Common myeloid progenitor, CD34-positive (primary cell): ENCODE measurements at places on chromosomes 3 and 15.
A peak's percentile ranks its signal among the peaks of the same experiment; 100 is the strongest.

DNA sequence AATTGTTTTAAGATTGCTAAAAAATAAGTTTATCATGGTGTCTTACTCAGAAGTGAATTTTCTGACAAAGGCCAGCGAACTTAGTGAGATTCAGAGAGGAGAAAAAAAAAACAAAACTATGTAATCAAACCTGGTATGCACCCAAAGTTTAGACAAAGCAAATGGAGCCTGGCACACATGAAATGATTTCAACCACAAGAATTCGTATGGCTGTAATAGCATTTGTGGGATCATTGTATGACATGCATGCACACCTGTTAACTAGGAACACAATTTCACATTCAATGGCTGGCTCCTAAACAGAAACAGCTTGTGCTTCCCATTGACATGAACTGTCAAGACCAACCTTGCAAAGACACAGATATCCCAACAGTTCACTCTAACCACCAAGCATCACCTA is 94.6 kb downstream of the ZIC4 start:
- no peak for DNase-seq

DNA sequence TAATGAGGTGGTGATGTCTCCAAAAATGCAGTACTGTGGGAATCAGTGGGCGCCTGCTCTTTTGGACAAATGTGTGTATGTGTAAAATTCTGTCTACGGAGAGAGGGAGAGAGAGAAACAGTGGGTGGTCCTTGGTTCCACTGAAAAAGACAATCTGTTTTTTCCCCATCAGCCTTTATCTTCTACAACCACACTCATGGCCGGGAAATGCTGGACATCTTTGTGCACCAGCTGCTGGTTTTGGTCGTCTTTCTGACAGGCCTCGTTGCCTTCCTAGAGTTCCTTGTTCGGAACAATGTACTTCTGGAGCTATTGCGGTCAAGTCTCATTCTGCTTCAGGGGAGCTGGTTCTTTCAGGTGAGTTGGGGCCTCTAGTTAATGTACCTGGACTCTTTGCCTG is 51.2 kb upstream of the ADGRG7 start:
- no peak for DNase-seq

GRCh38 chr15:77097248-77097721 is 26.4 kb upstream of the TSPAN3 start:
- no peak for DNase-seq

- DNase-seq = peak; percentile 38
These were observed 74.8 kb upstream of the NTRK3 start for GRCh38 chr15:88331291-88331690.

GRCh38 chr3:66037330-66037985 is 1.3 kb downstream of the MAGI1 start:
- DNase-seq = peak; percentile 47

- DNase-seq = peak; percentile 41
These were observed 765 bp upstream of the UBE2E2 start for GRCh38 chr3:23202203-23202920.

GRCh38 chr3:120678984-120679383 is 3.1 kb downstream of the HGD start:
- no peak for DNase-seq

GRCh38 chr3:196339493-196340254 is 1.5 kb upstream of the TM4SF19 start:
- DNase-seq = peak; percentile 45

- no peak for DNase-seq
These were observed 332.9 kb downstream of the TIGIT start for GRCh38 chr3:114626751-114627150.

GRCh38 chr3:184378651-184379357 is 797 bp upstream of the THPO start:
- no peak for DNase-seq

GRCh38 chr15:100355342-100355741 is 13.6 kb upstream of the ADAMTS17 start:
- no peak for DNase-seq

GRCh38 chr15:72939514-72940228 is 112.6 kb upstream of the NEO1 start:
- DNase-seq = no peak

GRCh38 chr15:43919540-43920253 is 92.9 kb downstream of the WDR76 start:
- no peak for DNase-seq

DNA sequence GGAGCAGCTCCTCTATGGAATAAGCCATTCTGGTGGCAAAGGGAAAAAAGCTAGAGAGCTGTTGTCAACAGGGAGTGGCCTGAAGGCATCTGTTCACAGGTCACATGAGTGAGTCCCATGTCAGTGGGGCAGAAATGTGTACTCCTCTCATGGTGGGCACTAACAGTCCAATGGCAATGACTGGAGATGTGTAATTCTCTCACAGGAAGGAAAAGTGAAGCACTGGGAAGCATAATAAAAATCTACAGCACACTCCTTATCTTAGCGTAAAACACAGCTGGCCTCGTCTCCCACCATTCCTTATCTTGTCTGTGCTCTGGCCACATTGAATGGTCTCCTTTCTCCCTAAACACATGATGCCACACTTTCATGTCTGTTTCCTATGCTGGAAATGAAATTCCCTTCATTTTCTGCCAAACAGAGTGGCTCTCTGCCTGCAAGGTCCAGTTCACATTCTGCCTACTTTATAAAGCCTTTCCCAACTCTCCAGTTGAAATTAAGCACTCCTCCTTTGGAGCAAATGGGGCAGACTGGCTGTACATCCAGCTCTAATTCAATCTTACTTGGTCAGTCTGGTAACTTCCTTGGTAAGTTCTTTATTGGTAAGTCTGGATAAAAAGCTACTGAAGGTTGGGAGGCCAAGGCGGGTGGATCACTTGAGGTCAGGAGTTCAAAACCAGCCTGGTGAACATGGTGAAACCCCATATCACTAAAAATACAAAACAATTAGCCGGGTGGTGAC is 139.8 kb downstream of the RPL22L1 start:
- no peak for DNase-seq

DNA sequence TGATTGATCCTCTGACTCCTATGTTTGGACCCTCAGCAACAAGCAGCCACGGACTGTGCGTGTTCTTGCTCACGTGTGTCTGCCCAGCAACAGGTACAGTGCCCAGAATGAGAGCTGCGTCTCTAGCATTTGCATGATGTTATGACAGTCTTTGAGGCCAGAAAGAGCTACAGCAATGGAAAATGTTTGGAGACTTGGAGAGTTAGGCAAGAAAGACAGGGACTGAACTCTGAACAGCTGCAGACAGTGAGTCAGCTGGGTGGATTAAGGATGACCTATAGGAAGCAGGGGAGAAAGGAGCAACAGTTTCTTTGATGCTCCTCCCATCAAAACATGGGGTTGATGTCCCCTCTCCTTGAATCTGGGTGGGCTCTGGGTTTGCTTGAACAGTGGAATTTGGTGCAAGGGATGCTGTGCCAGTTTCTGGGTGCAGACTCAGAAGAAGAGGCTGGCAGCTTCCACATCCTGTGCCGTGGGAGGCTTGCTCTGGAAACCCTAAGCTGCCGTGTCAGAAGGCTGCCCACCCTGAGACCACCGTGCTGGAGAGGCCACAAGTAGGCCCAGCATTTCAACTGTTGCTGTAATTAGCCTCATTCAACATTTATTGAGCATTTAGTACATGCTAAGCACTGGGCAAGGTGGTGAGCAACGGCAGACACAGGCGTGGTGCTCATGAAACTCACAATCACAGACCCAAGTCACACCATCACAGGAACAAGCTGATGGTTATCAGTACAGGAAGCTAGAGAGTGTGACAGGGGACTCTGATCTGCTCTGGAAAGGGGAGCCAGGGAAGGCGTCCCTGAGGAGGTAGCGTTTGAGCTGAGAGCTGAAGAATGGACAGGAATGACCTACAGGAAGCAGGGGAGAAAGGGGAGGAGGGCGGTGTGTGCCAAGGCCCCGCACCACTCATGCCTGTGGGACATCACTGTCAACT is 21.7 kb downstream of the CCR9 start:
- DNase-seq = no peak

DNA sequence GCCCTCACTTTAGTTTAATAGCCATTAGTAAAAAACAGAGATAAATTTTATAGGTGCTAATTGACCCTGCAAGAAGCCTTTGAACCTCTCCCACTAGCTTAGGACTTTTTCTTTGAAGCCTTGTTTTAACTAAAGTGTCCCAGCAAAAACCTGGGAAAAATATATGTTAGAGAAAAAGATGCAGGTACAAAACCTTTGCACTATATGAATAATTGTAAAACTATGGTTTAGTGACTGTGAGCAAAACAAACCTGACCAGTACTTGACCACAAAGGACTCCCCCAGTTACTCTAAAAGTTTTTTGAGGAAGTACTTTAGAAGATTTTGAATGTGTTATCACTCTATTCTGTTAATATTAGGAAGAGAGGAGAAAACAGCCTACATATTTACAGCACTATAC is 123.3 kb upstream of the TP63 start:
- DNase-seq = peak; percentile 34

DNA sequence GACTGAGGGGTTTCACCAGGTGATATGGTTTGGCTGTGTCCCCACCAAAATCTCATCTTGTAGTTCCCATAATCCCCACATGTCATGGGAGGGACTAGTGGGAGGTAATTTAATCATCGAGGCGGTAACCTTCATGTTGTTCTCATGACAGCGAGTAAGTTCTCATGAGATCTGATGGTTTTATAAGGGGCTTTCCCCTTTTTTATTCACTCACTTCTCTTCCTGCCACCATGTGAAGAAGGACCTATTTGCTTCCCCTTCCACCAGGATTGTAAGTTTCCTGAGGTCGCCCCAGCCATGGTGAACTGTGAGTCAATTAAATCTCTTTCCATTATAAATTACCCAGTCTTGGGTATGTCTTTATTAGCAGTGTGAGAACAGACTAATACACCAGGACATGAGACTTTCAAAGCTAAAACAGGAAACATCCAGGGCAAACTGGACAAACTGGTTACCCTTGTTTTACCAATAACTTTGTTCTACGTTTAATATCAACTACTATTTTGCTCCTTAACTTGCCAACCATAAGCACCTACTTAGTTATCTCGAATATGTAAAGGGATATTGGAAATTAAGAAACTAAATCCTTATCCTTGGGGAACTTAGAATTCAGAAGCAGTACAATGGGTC is 98.2 kb downstream of the MYH15 start:
- DNase-seq = no peak

DNA sequence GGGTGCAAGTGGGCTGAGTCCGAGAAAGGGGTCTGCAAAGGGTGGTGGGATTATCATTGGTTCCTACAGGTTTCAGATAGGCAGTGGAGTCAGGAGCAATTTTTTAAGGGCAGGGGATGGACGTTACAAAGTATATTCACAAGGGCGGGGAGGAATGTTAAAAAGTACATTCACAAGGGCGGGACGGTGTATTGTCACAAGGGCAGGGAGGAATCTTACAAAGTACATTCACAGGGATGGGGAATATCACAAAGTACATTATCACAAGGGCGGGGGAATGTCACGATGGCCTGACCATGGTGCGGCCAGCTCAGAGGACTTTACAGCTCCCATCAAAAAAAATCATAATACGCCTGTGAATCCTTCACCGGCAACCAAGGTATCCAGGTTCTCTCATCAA is 20.6 kb upstream of the TEX55 start:
- DNase-seq = no peak
